ENCODE measurements at places on chromosomes 6 and 20.

DNA sequence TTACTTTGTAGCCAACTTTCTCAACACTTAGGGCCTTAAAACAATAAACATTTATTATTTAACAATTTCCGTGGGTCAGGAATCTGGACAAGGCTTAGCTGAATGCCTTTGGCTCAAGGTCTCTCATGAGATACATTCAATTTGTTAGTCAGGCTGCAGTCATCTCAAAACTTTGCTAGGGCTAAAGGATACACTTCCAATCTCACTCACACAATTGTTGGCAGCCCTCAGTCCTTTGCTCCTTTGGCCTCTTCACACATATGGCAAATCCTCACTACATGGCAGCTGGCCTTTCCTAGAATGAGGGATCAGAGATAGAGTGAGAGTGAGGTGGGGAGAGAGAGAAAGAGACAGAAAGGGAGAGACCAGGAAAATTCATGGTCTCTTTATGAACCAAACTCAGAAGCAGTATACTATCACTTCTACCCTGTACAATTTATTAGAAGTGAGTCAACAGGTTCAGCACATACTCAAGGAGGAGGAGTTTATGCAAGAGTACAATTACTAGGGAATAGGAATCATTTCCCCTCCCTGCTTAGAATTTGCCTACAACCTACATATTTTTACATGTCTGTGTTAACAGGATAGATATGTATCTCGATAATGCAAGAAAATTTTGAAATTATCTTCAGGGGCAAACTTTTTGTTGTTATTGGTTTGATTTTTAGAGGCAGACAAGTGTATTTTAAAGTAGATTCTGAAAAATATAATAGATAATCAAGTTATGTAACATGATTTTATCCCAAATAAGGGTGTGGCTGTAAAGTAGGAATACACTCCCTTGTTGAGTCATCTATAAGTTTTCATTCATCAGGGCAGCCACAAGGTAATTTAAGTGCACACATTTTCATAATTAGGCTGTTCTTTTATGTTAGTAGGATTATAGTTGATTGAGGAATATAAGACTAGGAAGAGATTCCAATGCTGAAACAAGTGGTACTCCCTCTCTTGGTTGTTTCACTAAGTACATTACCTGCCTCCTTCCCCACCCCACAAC is 85.9 kb upstream of the HMGCLL1 start:
- DNase-seq, result no peak

- no peak for DNase-seq
These were observed 3.4 kb upstream of the KCNG1 start for GRCh38 chr20:51026269-51026668.

GRCh38 chr6:28449056-28449455 is 5.8 kb upstream of the ZSCAN23 start:
- no peak for DNase-seq

GRCh38 chr6:53717566-53717965 is 52.0 kb upstream of the KLHL31 start:
- DNase-seq, result no peak

DNA sequence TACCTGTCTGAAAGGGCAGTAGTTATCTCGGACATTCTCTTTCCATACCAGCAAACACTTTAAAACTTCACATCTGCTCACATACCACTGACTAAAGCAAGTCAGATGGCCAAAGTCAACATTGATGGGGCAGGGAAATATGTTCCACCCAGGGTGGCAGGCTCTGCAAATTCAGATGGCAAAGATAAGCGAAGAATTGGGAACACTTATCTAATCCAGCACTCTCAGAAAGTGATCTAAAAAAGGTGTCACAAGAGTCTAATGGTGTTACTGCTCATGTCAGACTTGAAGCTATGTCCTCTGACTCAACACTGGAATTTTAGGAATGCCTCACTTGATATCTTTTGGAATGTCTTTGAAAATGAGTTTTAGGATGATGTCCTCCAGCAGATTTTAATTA is 1086.2 kb downstream of the KIF16B start:
- no peak for DNase-seq

DNA sequence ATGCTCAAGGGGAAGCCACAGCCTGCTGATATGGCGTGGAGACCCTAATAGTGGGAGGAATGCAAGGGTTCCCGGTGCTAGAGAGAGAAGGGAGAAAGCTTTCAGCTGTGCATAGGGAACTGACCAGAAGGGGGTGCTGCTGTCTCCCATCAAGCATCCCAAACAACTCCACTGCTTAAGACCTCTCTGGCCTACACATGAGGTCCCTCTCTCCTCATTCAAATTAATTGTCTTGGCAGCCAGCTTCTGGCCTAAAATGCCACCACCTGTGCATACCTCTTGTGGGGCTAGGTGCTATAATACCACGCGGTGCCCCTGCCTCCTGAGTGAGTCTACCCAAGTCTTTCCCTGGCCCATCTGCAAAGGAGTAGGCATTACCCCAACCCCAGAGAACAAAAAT is 14.5 kb downstream of the ADISSP start:
- peak; percentile 72 for DNase-seq

DNA sequence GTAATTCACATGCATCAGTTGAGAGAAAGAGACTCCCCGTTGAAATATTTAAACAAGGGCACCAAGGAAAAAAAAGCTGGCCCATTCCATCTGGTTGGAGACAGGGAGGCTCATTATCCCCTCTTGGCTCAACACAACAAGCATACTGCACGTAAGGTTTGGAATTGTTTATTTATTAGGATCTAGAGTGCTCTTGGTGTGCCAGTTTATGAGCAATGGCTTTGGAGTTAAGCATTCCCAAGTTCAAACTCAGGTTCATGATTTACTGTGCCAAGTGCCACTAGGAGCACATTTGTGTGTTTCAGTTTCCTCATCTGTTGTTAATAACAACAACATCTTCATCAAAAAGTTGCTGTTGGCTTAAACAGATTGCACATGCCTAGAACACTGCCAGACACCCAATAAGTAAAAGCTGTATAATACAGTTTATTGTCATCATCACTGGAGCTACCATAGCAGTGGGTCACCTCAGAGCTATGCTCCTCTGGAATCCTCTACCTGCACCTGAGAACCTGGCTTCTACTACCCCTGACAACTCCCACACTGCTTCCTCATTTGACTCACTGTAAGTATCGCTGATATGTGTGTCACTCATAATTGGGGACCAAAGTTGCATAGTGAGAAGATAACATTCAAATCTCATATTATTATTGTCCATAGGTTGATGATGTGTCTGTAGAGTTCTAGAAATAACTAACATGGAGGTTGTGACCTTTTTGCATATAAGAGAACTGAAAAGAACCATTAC is 5.4 kb downstream of the SLC17A3 start:
- no peak for DNase-seq

GRCh38 chr6:1079525-1079924 is 232.4 kb upstream of the FOXQ1 start:
- no peak for DNase-seq

DNA sequence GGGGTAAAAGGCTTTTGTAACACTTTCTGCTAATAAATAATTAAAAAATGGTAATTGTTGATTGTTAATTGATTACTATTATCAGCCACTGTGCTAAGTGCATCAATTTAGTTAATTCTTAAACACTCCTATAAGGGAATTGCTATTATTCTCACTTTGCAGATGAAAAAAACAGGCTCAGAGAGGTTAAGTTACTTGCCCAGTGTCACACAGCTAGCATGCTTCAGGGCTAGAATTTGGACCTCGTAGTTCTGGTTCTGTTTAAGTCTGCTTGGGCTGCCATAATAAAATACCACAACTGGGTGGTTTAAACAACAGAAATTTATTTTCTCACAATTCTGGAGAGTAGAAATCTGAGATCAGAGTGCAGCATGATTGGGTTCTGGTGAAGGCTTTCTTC is 164.8 kb upstream of the TBX18 start:
- no peak for DNase-seq

GRCh38 chr20:52031563-52032303 is 159.8 kb downstream of the ZFP64 start:
- no peak for DNase-seq

- no peak for DNase-seq
These were observed 28.9 kb downstream of the STMND1 start for GRCh38 chr6:17130786-17131185.

- DNase-seq, result no peak
These were observed 57.3 kb downstream of the TASP1 start for GRCh38 chr20:13581451-13581850.

GRCh38 chr20:42688576-42688975 is 501.1 kb downstream of the PTPRT start:
- DNase-seq, result no peak

GRCh38 chr6:110645685-110646418 is 169.4 kb downstream of the CDK19 start:
- no peak for DNase-seq

- no peak for DNase-seq
These were observed 3.0 kb downstream of the GSTA2 start for GRCh38 chr6:52760105-52760765.

All from B cell (primary cell).